ENCODE measurements at places on chromosomes 5 and 9.

GRCh38 chr5:147479444-147479843 lies 30.4 kb downstream of the DPYSL3 start:
- DNase-seq: peak; percentile 26

DNA sequence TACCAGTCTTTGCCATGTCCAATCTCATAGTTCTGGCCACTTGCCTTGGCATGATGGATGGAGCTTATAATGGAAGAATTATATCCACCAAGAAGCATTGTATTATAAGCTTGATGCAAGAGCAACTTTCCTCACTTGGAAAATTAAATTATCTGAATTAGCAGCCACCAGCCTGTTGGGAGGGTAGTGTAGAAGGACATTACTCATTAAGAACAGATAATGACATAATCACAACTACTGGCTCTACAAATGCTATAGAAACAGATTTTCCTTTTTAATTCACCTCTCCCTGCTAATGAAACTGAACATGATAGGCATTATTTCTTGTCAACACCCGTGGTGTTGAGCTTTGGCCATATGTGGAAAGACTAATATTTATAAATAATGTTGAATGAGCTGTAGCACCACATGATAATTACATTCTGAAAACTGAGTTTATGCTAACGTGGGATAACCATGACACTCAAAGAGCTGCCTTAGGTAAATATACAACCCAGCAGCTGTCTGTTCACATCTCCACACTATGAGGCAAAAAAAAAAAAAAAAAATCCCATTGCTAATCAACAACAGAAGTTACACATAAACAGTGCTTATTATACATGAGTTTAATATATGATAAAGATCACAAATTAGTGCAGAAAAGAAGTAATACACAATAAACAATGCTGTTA lies 48.1 kb upstream of the NR4A3 start:
- no peak for DNase-seq

DNA sequence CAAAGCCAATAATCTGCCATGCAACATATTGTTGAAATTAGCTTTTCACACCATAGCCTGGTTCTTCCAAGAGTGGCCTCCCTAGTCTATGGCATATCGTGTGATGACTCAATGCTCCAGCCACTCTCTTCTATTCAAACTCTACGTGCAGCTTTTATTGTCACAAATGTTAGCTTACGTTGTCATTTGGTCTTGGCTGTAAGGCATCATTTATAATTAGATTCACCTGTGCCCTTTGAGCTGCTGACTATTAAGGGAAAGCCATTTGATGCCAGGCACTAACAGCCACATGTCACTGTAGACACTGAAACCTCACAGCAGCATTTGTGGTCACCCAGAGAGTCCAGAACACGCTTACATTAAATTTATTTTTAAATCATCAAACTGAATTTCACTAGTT lies 66.8 kb downstream of the APBA1 start:
- no peak for DNase-seq

GRCh38 chr9:124863371-124863871 lies 1.5 kb downstream of the ARPC5L start:
- no peak for DNase-seq

DNA sequence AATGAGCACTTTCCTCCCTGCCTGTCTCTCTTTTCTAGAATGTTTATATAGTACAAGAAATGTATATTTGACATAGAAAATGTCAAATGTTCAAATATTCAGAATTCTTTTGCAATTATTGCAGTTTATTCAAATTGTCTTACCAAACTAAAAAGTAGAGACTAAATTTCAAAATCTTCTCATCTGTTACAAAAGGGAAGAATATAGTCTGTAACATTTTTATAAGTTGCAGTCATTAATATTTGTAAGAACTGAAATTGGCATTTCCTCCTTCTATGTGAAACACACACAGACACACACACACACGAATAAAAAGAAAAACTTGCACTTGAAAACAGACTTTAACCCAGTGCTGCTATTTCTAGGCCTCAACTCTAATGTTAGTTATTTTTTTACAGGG lies 56.4 kb downstream of the NR3C1 start:
- DNase-seq: no peak

All from GM06990 (cell line).